PC-9 (cell line): ENCODE measurements at places on chromosomes 2 and 18. TPM values are rescaled to one million over a fixed set of nuclear protein-coding genes. Genes with fewer than 3 reads are reported as not detected.

FAM110C gene
- total RNA-seq, result 20.8 and 21.1 TPM in 2 replicates

PLEKHH2 gene
- 1.6 and 2.3 TPM in 2 replicates for total RNA-seq

PLB1 gene
- 1.7 and 2.7 TPM in 2 replicates for total RNA-seq

GAL3ST2 gene
- 3.9 and 4.3 TPM in 2 replicates for total RNA-seq

TXNDC2 gene
- 0.11 TPM in 1 of 2 replicates, not detected in the other for total RNA-seq

LAMA1 gene
- not detected in 2 replicates for total RNA-seq

RASGRP3 gene
- total RNA-seq, result 0.10 and 0.72 TPM in 2 replicates

CREG2 gene
- total RNA-seq, result 9.0 and 12.3 TPM in 2 replicates

GALR1 gene
- total RNA-seq, result not detected in 2 replicates

RGPD3 gene
- total RNA-seq, result 0.09 TPM in 1 of 2 replicates, not detected in the other

LHCGR gene
- total RNA-seq, result not detected in 2 replicates

ARHGAP15 gene
- not detected in 2 replicates for total RNA-seq
